Panc1 (cell line): ENCODE measurements at places on chromosomes 5 and 9.
A peak's percentile ranks its signal among the peaks of the same experiment; 100 is the strongest.

GRCh38 chr9:12817702-12818101 is 42.9 kb downstream of the LURAP1L start:
- no peak for DNase-seq

GRCh38 chr5:72488756-72489155 is 18.5 kb downstream of the ZNF366 start:
- DNase-seq = no peak

GRCh38 chr9:36934478-36935065 is 99.5 kb downstream of the PAX5 start:
- DNase-seq = no peak

- peak; percentile 95 for DNase-seq
Measured at GRCh38 chr5:142597546-142598337, 88.1 kb downstream of the FGF1 start.

DNA sequence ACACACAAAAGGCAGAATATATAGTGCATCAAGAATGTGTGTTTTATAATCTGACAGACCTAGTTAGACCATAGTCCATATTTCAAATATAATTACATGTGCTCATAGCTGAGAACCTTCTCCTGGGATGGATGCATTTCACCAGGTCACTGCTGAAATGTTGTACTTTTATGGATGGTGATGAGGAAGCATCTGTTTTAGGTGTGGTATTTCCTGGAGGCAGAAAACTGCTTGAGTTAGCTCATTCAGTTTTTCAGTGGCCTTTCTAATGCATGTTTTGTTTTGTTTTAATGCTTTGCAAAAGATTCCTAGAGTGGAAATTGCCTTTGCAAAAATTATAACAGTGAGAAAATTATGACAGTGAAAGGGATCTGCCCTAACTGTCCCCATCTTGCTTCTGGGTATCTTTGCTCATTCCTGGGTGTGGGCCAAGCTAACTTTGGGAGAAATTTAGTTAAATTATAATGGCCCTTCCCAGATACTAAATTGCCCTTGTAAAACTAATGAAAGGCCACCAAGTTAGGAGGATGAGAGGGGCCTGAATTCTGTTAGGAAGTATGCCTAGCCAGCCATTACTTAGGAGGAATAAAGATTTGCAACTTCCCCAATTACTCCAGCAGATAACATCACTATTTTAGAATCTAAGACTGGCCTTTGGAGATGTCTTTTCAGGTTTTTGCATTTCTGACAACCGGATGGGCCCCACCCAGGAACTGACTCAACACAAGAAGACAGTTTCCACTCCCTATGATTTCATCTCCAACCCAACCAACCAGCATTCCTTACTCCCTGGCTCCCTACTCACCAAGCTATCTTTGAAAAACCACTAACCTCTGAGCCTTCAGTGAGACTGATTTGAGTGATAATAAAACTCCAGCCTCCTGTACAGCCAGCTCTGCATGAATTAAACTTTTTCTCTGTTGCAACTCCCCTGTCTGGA is 7.0 kb upstream of the IL12B start:
- no peak for DNase-seq

DNA sequence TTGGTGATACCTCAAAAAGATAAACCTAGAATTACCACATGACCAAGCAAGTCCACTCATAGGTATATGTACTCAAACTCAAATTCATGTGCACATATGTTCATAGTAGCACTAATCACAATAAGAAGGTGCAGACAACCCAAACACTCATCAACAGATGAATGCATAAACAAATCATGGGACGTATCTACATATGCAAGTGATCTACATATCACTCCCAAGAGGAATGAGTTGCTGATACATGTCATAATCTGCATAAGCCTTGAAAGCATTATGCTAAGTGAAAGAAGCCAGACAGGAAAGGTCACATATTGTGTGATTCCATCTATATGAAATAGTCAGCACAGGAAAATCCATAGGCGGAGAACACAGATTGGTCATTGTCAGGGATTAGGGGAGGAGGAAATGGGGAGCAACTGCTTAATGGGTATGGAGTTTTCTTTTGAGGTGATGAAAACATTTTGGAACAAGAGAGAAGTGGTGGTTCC is 10.6 kb upstream of the GPX8 start:
- DNase-seq = no peak

DNA sequence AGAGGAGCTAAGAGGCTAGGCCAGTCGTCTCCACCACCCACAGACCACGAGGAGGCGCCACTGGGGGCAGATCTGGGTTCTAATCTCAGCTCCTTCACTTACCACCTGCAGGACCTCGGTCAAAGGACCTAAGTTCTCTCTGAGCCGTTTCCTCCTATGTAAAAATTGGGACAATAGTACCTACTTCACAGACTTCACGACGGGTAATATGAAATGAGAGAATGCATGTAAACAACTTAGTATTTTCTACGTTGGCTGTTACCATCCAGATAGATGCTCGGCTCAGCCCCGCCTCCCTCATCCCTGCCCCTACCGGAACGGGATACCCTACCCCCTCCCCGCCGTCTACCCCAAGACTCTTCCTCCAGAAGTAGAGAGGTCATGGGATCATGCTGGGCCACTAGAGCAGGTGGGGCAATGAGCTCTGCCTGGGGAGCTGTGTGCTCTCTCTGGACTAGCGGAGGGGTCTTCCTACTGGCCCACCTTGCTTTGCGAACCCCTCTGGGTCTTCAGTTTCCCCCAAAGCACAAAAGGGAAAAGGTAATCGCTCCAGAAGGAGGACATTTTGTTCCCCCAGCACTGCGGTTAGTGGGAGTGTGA is 541 bp downstream of the GNPDA1 start:
- DNase-seq = no peak
